ENCODE measurements at places on chromosomes 5 and 9. TPM values are rescaled to one million over a fixed set of nuclear protein-coding genes. Genes with fewer than 3 reads are reported as not detected.

DNA sequence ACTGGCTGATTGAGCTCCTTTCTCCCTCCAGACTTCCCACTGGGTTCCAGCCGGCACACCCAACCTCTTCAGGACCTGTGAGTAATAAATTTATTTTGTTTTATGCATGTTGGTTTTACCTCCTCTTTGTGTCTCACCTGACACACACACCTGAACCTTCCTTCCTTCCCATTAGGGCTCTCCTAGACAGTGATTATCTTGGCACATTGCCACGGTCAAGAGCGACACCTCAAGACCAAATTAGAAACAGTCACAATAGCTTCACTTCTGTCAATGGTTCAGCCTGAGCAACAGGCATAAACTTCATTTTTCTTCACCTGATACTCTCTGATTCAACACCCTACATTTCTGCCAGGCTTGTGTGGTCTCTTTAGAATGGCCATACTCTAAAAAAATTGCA lies 296.3 kb upstream of the SMARCA2 start:
- no peak for DNase-seq
- H3K4me3 ChIP-seq = no peak overlapping the region
- no peak overlapping the region for H3K27ac ChIP-seq
- no peaks in the 10 kb centered on the region for H3K36me3 ChIP-seq
- no peaks in the 10 kb centered on the region for H3K27me3 ChIP-seq

- no peaks in the 10 kb centered on the region for H3K4me1 ChIP-seq
- no peaks in the 10 kb centered on the region for H3K27me3 ChIP-seq
- no peak overlapping the region for H3K4me3 ChIP-seq
- DNase-seq = no peak
- H3K27ac ChIP-seq = no peak overlapping the region
Observed at GRCh38 chr5:17732351-17732923, 98.2 kb downstream of the TAF11L14 start.

DNA sequence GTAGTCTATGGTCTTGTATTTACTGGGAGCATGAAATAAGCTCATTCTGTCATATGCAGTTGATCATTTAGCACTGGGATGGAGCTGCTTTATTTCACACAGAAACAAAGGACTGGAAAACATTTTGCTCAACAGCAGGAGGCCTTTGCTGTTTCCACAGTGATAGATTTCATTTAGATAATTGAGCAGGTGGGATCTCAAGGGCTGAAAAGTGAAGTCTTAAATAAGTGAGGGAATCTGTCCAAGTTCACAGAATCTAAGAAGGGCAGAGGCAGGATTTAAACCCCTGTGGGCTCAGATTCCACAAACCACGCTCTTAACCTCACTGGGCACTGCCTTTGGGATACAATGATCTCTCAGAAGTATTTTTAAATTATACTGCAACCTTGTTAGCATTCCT lies 47.8 kb downstream of the PRLR start:
- H3K27ac ChIP-seq = no peak overlapping the region
- no peaks in the 10 kb centered on the region for H3K4me1 ChIP-seq
- DNase-seq = no peak
- no peaks in the 10 kb centered on the region for H3K36me3 ChIP-seq

DNA sequence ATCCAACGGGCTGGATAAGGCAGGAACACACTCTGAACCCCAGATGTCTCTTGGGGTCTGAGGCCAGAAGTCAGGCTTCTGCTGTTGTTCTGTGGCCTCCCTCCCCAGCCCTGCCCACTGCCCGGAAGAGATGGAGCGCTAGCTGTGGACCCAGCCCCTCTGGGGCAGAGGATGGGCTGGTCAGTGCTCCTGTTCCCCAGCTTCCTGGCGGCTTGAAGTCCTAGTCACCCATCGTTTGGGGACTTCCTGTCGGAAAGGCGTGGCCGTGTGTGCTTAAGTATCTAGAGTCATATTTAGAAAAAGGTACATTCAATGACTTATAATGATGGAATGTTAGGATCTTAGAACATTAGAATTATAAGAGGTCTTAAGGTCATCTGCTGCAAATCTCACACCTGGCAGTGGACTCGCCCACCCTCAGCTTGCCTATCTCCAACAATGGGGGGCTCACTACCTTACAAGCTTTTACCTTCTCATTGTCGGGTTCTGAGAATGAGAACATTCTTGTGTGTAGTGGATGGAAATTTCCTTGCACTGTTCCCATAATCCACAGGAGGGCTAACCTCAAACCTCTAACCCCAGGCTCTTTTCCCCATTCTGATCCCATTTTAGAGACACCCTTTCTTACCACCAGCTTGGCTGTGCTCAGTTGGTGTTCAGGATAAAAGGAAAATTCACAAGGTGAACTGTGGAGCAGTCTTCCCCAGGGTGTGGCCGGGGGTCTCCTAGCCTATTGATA lies 13.4 kb upstream of the AIF1L start:
- no peaks in the 10 kb centered on the region for H3K4me1 ChIP-seq
- no peaks in the 10 kb centered on the region for H3K36me3 ChIP-seq
- no peak for DNase-seq
- peaks cover 17% of the 10 kb centered on the region for H3K27me3 ChIP-seq

HAVCR2 gene
- 2.3 TPM for total RNA-seq

DNA sequence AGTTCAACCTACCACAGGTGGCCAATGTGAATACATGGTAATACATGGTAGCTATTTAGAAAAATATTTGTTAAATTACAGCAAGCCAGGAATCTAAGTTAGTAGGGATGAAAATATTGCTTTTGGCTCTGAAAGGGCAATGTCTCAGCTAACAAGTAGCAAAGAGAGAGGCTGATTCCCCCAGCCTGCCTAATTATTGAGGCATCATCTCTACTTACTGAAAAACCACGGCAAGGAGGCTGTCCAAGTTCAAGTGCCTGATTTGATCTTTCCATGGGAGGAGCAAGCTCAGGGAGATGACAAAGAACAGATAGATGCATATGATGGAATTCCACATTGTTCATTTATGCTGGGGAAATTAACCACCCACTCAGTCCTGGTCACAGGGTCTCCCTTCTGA lies 28.7 kb upstream of the UBTD2 start:
- H3K4me1 ChIP-seq = no peaks in the 10 kb centered on the region
- H3K36me3 ChIP-seq = no peaks in the 10 kb centered on the region
- no peak for DNase-seq
- H3K27ac ChIP-seq = no peak overlapping the region
- H3K27me3 ChIP-seq = no peaks in the 10 kb centered on the region
- H3K4me3 ChIP-seq = no peak overlapping the region

SHISAL2B gene
- not detected for total RNA-seq

GRCh38 chr5:34011536-34011935 lies 3.7 kb upstream of the AMACR start:
- no peaks in the 10 kb centered on the region for H3K36me3 ChIP-seq
- DNase-seq = no peak
- peaks cover 9% of the 10 kb centered on the region for H3K4me1 ChIP-seq
- H3K27me3 ChIP-seq = no peaks in the 10 kb centered on the region

PIP5K1B gene
- 0.47 TPM for total RNA-seq

GRCh38 chr5:146042628-146043279 lies 62.6 kb downstream of the PLAC8L1 start:
- peaks cover 8% of the 10 kb centered on the region for H3K27me3 ChIP-seq
- no peak overlapping the region for H3K4me3 ChIP-seq
- H3K4me1 ChIP-seq = no peaks in the 10 kb centered on the region
- DNase-seq = no peak
- no peaks in the 10 kb centered on the region for H3K36me3 ChIP-seq
- H3K27ac ChIP-seq = no peak overlapping the region

DNA sequence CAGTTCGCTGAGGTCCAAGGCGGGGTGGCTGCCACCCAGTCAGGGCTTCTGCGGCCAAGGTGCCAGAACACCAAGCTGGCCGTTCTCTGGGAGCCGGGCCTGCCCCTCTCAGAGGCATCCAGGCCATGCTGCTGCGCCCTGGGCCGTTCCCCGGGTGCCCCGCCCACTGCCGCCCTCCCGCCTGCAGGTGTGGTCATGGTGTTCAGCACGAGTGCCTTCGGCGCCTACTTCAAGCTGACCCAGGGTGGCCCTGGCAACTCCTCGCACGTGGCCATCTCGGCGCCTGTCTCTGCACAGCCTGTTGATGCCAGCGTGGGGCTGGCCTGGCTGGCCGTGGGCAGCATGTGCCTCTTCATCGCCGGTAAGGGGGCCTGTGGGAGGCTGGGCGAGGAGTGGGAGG lies 7.7 kb downstream of the SLC2A8 start:
- H3K27me3 ChIP-seq = no peaks in the 10 kb centered on the region
- no peaks in the 10 kb centered on the region for H3K4me1 ChIP-seq
- no peak overlapping the region for H3K4me3 ChIP-seq

PLEKHG4B gene
- not detected for total RNA-seq

JAKMIP2 gene
- total RNA-seq = 5.7 TPM

CRHBP gene
- 0.76 TPM for total RNA-seq

- no peak overlapping the region for H3K4me3 ChIP-seq
- peaks cover 22% of the 10 kb centered on the region for H3K4me1 ChIP-seq
- DNase-seq = no peak
- H3K27ac ChIP-seq = peak overlapping the region; percentile 58
- H3K36me3 ChIP-seq = peaks cover 27% of the 10 kb centered on the region
Observed at GRCh38 chr5:134148986-134149539, 27.7 kb downstream of the SKP1 start.

DNA sequence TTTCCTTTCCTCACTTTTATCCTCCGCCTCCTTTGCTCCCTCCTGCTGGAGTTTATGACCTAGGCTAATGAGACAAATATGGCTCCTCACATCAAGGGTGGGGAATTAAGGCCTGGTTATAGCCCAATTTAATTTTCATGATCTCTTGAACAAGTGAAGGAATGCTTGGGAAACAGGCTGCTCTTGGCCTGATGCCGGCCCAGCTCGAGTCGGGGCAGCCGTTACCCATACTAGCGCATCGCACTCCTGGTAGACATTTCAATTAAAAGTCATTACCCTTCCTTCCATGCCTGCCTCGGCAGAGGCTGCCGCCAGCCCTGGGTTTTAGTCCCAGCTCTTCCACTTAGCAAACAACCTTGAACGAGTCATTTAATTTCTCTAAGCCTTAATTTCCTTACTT lies 425.7 kb downstream of the TMEM38B start:
- no peak overlapping the region for H3K4me3 ChIP-seq
- no peaks in the 10 kb centered on the region for H3K27me3 ChIP-seq

- no peaks in the 10 kb centered on the region for H3K4me1 ChIP-seq
- no peak for DNase-seq
- no peak overlapping the region for H3K27ac ChIP-seq
- H3K4me3 ChIP-seq = no peak overlapping the region
- no peaks in the 10 kb centered on the region for H3K27me3 ChIP-seq
- no peaks in the 10 kb centered on the region for H3K36me3 ChIP-seq
Observed at GRCh38 chr5:112349371-112349770, 69.7 kb downstream of the EPB41L4A start.

PCDHA1 gene
- not detected for total RNA-seq

All from T-cell (primary cell).